ENCODE measurements at places on chromosomes 2 and 18. TPM values are rescaled to one million over a fixed set of nuclear protein-coding genes. Genes with fewer than 3 reads are reported as not detected.
A peak's percentile ranks its signal among the peaks of the same experiment; 100 is the strongest.

DNA sequence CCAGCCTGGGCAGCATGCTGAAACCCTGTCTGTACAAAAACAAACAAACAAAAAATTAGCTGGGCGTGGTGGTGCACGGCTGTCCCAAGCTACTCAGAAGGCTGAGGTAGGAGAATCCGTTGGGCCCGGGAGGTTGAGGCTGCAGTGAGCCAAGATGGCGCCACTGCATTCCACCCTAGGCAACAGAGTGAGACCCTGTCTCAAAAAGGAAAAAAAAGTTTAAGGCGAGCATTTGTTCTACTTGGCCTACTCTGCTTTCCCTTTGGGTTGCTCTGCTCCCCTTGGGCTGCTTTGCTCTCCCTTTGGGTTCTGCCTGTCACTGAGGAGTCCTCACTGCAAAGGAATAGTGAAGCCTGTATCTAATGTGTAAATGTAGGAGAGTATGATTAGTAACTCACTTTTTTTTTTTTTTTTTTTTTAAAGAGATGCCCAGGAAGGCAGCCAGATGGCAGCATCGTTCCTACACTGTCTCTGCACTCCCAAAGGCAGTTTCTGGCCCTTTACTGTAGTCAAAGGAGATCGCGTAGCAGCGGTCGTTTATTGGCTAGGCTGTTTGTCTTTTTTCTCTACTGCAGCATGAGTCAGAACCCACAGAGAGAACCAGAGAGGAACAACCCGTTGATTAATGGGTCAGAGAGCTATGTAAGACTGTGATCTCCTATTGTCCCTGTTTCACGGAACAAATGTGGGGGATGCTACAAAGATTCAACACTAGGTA is 118.3 kb upstream of the CWC22 start:
- DNase-seq, result peak; percentile 65

GRCh38 chr2:2492800-2493199 is 161.7 kb upstream of the MYT1L start:
- DNase-seq, result no peak

- DNase-seq, result no peak
These were observed 30.3 kb upstream of the B3GNT7 start for GRCh38 chr2:231364961-231365810.

GRCh38 chr2:174612970-174613369 is 15.4 kb upstream of the WIPF1 start:
- DNase-seq, result no peak

- no peak for DNase-seq
These were observed 31.8 kb downstream of the CRIM1 start for GRCh38 chr2:36387258-36387916.

Gene EGR4
- total RNA-seq, result 0.55 TPM

Gene CAPN14
- total RNA-seq, result 0.40 TPM
